ENCODE measurements at places on chromosomes 2 and 18. TPM values are rescaled to one million over a fixed set of nuclear protein-coding genes. Genes with fewer than 3 reads are reported as not detected.

Gene INHA
- 0.81 TPM for total RNA-seq

Gene CAPN14
- not detected for total RNA-seq

Gene NCKAP5
- 0.45 TPM for total RNA-seq

Gene CRYBA2
- total RNA-seq = not detected

Gene KCNS3
- total RNA-seq = 25.1 TPM

Gene INHBB
- total RNA-seq = 21.1 TPM

Gene GLS
- total RNA-seq = 175 TPM

Gene SPR
- 29.4 TPM for total RNA-seq

Gene SOWAHC
- 18.7 TPM for total RNA-seq

Gene MAP3K19
- not detected for total RNA-seq

Gene RFTN2
- 10.2 TPM for total RNA-seq

Gene CRYGC
- total RNA-seq = not detected

Gene SLC11A1
- total RNA-seq = 14.5 TPM

Gene SLC4A5
- 18.3 TPM for total RNA-seq

Gene BCL11A
- total RNA-seq = 4.6 TPM

Gene CYP1B1
- 10.4 TPM for total RNA-seq

Gene FAM228A
- 1.3 TPM for total RNA-seq

Gene PRSS56
- total RNA-seq = not detected

All from thyroid gland (tissue), 4 donors.